SJCRH30 (cell line): ENCODE measurements at places on chromosomes 13 and 19.
A peak's percentile ranks its signal among the peaks of the same experiment; 100 is the strongest.

DNA sequence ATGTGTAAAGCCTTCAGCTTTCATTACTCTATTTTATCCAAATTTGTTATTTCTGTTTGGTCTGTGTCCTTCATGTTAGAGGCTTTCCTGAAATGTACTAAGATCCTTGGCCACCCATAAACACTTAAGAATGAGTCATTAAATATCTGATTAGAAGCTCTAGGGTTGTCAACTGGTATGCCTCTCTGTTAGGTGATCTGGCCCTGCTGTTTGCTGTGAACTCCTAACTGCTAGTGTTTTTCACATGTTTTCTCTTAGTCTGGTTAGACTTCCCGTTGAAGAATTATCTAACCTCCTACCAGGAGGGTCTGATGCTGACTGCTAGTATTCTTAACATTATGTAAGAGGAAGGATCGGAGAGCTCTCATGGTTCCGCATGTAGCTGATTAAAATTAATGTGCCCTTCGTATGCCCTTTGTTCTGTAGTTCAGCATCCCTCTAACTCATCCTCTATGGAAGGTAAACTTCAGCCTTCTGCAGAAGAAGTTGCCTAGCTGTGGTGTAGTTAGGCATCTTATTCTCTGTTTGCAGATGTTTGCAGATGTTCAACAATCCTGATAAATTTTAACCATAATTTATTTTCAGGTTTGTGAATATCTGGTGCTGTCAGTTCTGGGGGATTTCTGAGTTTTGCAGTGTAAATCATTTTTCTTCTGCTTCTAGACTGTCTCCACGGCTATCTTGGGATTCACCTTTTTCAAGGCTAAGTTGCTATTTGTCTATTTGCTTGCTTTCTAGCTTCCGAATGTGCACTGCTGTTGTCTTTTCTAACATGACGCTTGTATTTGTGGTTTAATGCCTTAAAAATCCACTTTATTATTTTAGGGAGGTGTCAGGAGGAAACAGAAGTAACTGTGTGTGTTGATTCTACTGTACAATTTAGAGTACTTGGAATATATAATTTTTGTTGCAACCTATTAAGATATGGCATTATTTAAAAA lies 207.2 kb upstream of the SPRY2 start:
- DNase-seq = no peak

DNA sequence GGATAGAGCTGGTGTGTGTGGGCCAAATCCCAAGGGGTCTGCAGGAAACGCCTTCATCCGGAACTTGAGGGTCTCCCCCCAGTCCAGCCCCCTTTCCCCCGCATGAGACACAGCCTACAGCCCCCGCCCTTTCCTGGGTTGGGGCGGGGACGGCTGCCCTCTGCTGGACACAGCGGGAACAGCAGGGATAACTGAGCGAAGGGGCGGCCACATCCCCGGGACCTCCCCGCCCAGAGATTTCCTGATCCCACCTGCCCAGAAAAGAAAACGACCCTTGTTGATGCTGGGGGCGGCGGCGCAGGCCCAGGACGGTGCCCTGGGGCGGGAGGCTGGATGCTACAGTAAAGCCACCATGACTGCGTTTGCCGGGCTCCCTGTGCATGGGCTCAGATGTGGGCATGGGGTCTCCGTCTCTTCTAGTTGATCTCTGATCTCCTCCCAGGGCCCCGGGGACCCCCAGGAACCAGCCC lies 14.2 kb downstream of the ONECUT3 start:
- peak; percentile 69 for DNase-seq

- DNase-seq = no peak
Observed at GRCh38 chr13:36713887-36714286, 40.1 kb downstream of the SERTM1 start.

- no peak for DNase-seq
Observed at GRCh38 chr19:29875931-29876330, 64.1 kb downstream of the CCNE1 start.

GRCh38 chr13:98509271-98510155 lies 67.4 kb downstream of the STK24 start:
- peak; percentile 13 for DNase-seq

- no peak for DNase-seq
Observed at GRCh38 chr13:85709072-85709471, 90.1 kb downstream of the SLITRK6 start.

DNA sequence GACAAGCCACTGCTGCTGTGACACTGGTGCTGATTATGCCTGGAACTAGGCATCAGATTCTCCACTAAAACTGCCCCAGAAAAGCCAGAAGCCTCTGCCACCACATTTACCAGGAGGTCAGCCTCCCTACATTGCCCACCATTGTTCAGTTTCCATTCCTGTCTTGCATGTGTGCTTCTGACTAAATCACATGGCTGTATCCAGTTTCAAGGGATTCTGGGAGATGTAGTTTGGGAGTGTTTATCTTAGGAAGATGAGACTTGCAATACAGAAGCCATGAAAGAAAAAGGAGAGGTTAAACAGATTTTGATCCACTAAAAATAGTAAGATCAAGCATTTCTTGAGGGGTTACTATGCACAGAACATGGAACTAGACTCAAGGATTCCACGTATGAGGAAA lies 40.7 kb upstream of the SERPINE3 start:
- peak; percentile 29 for DNase-seq

GRCh38 chr13:37194428-37194861 lies 89.0 kb upstream of the CSNK1A1L start:
- no peak for DNase-seq

DNA sequence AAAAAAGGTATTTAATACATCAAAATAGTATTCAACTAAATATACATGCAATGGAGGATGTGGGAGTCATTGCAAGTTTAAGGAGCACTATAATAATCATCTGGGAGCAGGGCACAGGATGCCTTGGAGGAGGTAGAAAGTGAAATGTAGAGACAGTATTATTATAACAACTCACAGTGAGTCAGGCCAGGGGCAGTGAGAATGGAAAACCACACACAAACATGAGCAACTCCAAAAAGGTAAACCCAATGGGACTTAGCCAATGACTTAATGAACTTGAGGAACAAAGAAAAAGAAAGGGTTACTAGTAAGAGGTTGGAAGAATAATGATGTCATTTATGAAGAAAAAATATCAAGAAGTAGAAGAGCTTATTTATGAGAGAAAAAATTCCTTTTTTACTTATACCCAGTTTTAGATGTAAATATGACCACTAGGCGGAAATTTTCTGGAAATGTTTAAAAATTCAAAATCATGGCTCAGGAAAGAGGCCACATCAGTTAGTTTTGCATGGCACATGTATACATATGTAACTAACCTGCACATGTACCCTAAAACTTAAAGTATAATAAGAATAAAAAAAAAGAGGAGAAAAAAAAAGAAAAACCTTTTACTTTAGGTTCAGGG lies 389.3 kb downstream of the SUCLA2 start:
- DNase-seq = no peak

DNA sequence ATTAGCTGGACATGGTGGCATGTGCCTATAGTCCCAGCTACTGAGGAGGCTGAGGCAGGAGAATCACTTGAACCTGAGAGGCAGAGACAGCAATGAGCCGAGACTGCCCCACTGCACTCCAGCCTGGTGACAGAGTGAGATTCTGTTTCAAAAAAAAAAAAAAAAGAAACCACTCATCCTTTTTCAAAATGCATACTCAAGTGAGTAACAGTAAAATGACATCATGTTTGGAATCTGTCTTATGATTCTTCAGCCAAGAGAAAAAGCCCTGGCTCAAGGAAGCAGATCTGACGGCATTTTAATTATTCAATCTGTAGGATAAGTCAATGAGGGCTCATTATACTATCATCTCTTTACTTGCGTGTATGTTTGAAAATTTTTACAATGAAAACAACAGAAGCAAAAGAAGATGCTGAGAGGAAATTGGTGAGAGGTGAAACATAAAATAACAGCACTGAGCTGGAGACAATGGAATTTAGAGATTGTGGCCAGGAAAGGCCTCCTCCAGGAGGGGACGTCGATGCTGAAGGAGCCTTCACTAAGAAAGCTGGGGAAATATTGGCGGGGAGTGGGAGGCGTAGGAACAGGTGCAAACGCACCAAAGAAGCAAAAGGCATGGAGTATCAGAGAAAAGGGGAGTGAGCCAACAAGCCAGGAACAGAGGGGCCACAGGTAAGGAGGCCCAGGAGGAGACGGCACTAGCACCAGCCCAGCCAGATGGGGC lies 12.9 kb upstream of the CCNE1 start:
- no peak for DNase-seq

- no peak for DNase-seq
Observed at GRCh38 chr13:79997244-79997643, 343.7 kb downstream of the SPRY2 start.

DNA sequence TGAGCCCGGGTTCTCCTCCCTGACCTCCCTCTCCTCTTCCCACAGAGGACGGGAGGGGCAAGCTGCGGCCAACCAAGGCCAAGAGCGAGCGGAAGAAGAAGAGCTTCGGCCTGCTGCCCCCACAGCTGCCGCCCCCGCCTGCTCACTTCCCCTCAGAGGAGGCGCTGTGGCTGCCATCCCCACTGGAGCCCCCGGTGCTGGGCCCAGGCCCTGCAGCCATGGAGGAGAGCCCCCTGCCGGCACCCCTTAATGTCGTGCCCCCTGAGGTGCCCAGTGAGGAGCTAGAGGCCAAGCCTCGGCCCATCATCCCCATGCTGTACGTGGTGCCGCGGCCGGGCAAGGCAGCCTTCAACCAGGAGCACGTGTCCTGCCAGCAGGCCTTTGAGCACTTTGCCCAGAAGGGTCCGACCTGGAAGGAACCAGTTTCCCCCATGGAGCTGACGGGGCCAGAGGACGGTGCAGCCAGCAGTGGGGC lies 162.2 kb downstream of the KDM4B start:
- DNase-seq = no peak

- no peak for DNase-seq
Observed at GRCh38 chr13:44347301-44347700, 26.3 kb upstream of the SERP2 start.

DNA sequence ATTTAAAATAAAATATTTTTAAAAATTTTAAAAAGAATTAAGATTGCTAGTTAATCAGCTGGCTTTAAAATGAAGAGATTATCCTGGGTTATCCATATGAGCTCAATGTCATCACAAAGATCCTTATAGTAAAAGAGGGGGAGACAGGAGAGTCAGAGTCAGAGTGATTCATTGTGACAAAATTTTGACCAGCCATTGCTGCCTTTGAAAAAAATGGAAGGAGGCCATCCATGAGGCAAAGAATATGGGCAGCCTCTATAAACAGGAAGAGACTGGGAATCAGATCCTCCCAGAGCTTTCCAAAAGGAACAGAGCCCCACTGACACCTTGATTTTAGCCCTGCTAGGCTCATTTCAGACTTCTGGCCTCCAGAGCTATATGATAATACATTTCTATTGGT lies 9.3 kb upstream of the RUBCNL start:
- DNase-seq = no peak

GRCh38 chr13:98539666-98540065 lies 37.2 kb downstream of the STK24 start:
- DNase-seq = no peak

DNA sequence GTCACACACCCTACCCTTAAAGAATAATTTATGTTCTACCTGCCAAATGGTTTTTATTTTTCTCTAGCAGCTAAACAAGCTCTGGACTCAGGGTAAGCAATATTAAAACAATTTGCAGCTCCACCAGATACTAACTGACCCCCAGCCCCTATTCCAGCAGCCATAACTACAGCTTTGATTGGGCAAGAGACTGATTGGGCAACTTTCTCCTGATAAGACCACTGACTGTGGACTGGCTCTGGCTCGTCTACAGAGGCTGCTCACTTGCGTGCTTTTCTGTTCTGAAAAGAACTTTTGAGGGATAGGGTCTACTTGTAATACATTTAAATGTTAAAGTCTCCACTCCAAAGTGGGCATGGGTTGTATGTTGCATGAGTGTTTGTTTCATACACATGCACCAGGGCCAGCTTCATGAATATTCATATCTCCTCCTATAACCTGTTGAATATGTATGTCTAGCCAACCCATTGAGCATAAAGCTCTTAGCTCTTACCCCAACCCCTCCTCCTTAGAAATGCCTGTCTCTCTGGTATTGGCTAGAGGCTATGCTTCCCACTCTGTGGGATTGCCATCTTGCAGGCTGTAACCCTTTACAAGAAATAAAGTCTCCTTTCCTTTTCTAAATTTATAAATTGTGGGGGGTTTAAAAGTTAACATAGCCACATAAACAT lies 19.9 kb downstream of the OR7A5 start:
- DNase-seq = no peak

- DNase-seq = no peak
Observed at GRCh38 chr19:58498316-58499020, 13.3 kb downstream of the SLC27A5 start.

DNA sequence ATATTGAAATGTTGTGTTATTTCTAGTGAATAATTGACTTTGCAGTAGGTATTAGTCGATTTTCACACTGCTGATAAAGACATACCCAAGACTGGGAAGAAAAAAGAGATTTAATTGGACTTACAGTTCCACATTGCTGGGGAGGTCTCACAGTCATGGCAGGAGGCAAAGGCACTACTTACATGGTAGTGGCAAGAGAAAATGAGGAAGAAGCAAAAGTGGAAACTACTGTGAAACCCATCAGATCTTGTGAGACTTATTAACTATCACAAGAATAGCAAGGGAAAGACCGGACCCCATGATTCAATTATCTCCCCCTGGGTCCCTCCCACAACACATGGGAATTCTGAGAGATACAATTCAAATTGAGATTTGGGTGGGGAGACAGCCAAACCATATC lies 9.9 kb upstream of the C5AR2 start:
- no peak for DNase-seq

DNA sequence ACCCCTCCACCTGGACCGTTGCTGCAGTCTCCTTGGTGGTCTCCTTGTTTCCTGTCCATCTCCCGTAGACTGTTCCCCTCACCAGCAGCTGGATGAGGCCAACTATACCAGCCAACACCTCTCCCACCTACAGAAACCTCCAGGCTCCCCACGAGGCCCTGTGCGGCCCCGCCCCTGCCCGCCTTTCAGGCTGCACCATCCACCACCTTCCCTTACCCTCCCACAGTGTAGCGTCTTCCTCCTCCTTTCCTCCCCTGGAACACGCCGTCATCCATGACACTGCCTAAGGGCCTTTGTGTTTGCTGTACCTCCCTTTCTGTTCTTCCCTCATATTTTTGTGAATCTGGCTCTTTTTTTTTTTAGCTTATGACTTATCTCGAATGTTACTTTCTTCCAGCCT lies 23.8 kb upstream of the WDR88 start:
- DNase-seq = no peak

GRCh38 chr19:8069096-8069973 lies 16.8 kb downstream of the CCL25 start:
- DNase-seq = peak; percentile 74
